ENCODE measurements at places on chromosomes 2 and 18.

GRCh38 chr2:218880859-218881594 lies 375 bp downstream of the WNT10A start:
- DNase-seq: no peak

GRCh38 chr2:108620656-108621055 lies 86.4 kb downstream of the LIMS1 start:
- peak; percentile 52 for DNase-seq

- no peak for DNase-seq
These were observed 637.8 kb upstream of the PKDCC start for GRCh38 chr2:41410011-41410410.

DNA sequence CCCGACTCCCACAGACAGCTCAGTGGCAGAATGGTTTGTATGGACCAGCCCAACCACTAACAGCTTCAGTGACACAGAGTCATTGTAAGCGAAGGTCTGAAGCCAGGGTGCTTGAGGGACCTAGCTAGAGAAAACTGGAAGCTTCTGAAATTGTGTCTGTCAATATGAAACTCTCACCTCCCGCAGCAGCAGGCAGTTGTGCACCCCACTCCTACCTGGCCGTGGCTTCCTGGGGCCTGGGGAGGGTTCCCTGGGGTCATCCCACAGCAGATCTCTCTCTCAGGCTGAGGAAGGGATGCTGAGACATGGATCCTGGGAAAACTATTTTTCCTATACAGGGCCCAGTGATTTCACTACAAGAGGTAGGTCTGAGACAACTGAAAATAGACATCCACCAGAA lies 229.5 kb downstream of the TFCP2L1 start:
- DNase-seq: no peak

DNA sequence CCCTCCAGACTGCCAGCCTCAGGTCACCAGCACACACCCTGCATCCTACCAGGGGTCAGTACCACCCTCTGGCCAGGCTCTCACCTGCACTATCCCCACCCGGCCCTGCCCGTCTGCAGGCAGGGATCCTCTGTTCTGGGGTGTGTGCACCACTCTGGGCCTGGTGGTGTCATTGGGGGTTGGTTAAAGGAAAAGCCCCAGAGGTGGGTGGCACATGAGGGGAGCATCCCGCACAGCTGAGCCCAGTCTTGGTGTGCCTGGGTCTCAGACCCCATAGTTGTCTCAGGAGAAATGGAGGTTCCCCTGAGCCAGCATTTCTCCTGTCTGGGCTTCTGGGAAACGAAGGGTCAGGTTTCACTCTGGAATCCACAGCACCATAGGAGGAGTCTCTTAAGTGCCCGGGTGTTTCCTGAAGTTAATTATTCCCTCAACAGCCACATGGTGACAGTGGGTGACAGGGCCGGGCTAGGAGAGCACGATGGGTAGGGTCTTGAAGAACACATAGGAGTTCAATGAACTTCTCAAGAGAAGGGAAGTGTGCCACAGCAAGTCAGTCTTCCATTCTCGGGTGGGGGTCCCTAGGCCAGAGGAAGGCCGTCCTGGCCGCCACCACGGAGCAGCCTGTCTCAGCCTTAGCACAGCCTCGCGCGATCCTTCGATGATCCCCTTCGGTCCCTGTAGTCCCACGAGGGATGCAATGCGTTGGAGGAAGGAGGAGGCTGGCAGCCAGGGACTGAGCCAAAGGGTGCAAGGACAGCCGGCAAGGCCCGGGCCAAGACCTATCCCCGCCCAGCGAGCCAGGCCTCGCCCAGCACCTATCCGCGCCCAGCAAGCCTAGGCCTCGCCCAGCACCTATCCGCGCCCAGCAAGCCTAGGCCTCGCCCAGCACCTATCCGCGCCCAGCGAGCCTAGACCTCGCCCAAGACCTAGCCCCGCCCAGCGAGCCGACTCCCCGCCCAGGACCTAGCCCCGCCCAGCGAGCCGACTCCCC lies 1.1 kb upstream of the FARP2 start:
- peak; percentile 62 for DNase-seq

DNA sequence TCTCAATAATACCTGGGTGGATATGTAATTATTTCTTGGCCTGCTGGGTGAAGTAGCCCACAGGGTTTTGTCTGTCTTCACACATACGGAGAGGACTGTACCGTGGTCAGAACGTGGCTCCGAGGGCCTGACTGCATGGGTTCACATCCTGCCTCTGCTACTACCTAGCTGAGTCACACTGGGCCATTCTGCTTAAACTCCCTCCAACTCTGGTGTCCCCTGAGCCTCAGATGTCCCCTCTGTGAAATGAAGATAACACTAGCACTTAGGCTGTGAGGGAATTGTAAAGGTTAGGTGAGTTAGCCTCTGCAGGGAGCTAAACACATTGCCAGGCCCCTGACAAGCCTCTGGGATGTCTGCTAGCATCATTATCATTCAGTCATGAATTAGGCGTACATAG lies 120.1 kb upstream of the NABP1 start:
- DNase-seq: no peak

- no peak for DNase-seq
These were observed 153.9 kb upstream of the LGALSL start for GRCh38 chr2:64300066-64300465.

GRCh38 chr18:56139792-56140254 lies 498.6 kb downstream of the TXNL1 start:
- no peak for DNase-seq

DNA sequence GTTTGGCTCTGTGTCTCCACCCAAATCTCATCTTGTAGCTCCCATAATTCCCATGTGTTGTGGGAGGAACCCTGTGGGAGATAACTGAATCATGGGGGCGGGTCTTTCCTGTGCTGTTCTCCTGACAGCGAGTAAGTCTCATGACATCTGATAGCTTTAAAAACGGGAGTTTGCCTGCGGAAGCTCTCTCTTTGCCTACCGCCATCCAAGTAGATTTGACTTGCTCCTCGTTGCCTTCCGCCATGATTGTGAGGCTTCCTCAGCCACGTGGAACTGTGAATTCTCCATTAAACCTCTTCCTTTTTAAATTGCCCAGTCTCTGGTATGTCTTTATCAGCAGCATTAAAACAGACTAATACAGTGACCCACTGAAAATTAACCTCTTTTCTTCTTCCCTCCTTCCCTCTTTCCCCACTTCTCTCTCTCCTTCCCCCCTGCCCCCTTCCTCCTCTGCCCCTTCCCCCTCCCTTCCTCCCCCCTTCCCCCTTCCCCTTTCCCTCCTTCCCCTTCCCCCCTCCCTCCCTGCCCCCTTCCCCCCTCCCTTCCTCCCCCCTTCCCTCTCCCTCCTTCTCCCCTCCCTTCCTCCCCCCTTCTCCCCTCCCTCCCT lies 818.8 kb downstream of the SLC4A3 start:
- no peak for DNase-seq

- no peak for DNase-seq
These were observed 60.7 kb downstream of the HAUS1 start for GRCh38 chr18:46164920-46165319.

DNA sequence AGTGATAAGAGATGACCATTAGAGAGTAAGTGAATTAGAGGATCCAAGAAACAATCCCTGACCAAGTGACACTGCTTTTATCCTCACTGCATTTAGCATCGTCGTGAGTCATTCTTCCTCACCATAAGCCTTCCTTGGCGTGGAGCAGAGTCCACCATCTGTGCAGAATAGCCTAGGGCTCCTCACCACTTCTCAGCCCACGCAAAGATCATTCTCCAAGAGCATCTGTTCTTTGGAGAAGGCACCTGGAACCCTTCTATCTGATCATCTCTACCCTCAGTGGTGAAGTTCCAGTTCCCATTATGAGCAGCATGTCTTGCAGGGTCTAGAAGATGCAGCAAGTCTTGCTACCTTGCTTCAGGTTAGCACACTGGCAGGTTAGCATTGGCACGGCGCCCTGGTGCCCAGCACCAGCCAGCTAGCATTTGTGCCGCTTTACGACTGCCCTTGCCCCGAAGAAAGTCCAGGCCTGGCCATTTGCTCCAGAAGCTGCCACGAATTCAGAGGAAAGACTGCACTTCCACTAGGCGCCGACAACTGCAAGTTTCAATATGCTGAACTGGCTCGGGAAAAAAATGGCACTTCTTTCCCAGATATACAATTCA lies 225.8 kb downstream of the TTC32 start:
- DNase-seq: no peak

- no peak for DNase-seq
These were observed 1853.6 kb upstream of the LRRTM1 start for GRCh38 chr2:82158150-82158549.

- DNase-seq: no peak
These were observed 29.1 kb upstream of the CSRNP3 start for GRCh38 chr2:165440367-165440766.

- DNase-seq: no peak
These were observed 3.8 kb upstream of the CLASP1 start for GRCh38 chr2:121653035-121653434.

- no peak for DNase-seq
These were observed 37.9 kb downstream of the SS18 start for GRCh38 chr18:26052505-26052904.

DNA sequence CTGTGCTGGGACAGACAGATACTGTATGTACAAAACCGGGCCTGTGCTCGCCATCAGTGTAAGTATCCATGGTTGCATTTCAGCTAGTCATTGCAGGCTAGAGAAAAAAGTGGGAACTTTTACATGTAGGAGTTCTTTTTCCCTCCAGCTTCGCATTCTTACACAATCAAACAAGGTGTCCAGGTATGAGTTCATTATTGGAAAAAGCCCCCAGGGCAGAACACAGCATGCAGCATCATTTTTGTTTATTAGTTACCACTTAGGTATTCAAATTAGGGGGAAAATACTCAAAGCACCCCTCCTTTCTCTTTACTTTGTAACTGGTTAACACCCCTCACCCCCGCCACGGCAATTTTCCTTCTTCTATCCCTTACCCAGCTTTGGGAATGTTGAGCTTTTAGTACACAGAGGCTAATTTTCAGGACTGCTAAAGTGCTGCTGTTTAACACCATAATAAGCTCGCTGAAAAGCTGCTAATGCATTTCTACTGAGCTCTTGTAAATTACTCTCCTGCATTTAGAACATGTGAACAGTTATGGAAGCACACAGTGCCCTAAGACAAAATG lies 13.6 kb downstream of the UPP2 start:
- no peak for DNase-seq

- DNase-seq: no peak
These were observed 14.7 kb upstream of the PUM2 start for GRCh38 chr2:20365249-20365817.

- no peak for DNase-seq
These were observed 402.8 kb downstream of the RAD51AP2 start for GRCh38 chr2:17115466-17115865.

GRCh38 chr2:217638031-217638430 lies 364.8 kb downstream of the TNS1 start:
- DNase-seq: no peak

DNA sequence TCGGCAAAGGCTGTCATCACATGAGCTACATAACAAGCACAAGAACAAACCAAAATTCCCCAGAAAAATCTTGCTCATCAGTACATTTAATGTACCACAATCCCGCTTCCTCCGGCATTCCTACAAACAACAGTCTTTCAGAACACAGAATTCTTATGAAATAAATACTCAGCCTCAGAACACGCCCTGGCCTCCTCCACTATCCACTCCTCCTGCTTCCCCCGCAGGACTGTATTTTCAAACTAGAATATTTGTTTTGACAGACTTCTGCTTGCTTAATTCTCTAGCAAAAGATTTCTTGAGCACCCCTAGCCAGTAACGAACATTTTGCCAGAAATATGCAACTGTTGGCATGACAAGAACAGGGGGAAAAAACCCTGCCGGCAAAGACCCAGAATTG lies 131.2 kb downstream of the THADA start:
- DNase-seq: no peak

DNA sequence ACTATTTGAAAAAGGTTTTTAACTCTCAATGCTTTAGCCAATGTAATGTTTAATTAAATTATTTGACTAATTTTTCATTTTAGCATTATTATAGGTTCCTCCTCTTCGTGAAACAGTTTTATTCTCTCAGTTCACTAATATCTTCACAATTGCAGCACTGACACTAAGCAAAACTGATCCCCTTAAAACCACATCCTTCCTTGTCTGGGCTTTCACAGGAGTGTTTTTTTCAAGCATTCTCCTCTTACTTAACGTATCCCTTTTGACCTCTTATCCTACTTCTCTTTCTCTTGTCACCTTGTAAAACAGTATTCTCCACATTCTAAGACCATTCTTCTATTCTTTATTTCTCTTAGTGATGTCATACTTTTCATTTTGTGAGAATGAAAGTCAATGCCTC lies 112.8 kb downstream of the DSC3 start:
- DNase-seq: no peak

DNA sequence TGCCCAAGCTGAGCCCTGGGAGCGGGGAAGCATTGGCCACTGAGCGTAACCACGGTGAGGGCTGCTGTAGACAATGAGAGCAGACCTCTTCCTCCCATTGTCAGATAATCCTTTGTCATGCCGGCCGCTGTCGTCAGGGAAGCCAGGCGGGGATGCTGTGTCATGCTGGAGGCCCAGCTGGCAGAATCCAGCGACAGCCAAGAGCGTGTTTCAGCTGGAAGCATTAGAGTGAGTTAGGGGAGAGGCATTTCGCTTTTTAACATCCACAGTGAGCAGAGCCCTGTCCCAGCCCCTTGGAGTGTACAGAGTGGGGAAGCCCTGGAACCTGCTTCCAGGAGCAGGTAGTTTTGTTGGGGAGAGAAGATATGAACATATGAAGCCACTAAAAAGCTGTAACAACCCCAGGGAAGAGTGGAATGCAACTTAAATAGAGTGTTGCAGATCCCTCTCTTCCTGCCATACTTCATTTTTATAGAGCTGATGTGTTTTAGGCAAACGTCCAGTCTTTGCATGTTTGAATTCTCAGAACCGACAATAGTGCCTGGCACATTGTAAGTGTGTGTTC lies 7.0 kb downstream of the CTIF start:
- DNase-seq: peak; percentile 86

DNA sequence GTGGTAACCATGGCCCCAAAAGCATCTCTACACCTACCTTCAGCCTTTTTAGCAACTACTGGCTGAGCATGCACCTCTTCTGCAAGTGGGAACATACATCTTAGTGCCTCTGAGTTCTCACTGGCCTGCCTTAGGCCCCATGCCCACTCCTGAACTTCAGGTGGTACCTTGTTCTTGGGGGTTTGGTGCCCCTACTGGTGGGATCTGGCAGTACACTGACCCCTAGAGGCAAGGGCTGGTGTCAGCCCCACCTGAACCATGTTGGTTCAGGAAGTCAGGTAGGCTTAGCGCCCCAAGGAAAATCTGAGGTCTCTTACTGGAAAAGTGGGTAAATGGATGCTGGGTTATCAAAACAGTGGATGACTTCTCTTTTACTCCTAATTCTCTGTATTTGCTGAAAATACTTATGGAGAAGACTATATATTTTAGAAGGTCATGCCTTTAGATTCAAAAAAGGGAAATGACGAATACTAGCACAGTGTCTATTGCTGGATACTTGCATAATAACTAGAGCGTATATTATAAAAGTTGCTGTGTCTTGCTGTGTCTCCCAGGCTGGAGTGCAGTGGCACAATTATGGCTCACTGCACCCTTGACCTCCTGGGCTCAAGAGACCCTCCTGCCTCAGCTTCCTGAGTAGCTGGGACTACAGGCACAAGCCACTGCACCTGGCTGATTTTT lies 84.6 kb downstream of the RAB31 start:
- DNase-seq: no peak

GRCh38 chr2:72793798-72794440 lies 31.9 kb downstream of the EXOC6B start:
- DNase-seq: no peak

- no peak for DNase-seq
These were observed 84.6 kb downstream of the PLCL1 start for GRCh38 chr2:197889041-197889440.
